ENCODE measurements at places on chromosomes 7 and 10. TPM values are rescaled to one million over a fixed set of nuclear protein-coding genes. Genes with fewer than 3 reads are reported as not detected.

The PNPLA8 gene
- 30.5 TPM for total RNA-seq

The COBL gene
- 23.8 TPM for total RNA-seq

- DNase-seq, result no peak
These were observed 99.6 kb downstream of the STRA8 start for GRCh38 chr7:135333200-135333599.

DNA sequence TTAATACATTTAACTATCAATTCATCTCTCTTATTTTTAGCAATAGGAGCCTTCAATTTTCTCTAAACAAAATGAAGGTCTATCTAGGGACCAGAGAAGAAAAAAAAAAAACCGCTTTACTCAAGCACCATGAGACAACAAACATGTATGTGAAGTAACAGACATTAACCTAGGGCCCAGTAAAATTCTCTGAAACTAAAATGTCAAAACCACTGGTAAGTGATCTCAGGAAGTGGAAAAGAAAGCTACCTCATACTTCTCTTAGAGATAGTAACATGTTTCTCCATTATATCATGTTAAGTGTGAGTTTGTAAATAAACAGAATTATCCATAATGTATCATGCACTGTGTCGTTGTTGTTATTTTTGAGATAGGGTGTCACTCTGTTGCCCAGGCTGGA is 35.4 kb upstream of the PTER start:
- DNase-seq, result no peak

- DNase-seq, result no peak
These were observed 34.2 kb upstream of the ADRB1 start for GRCh38 chr10:114009281-114009996.

- DNase-seq, result no peak
These were observed 26.2 kb upstream of the CUBN start for GRCh38 chr10:17155826-17156225.

DNA sequence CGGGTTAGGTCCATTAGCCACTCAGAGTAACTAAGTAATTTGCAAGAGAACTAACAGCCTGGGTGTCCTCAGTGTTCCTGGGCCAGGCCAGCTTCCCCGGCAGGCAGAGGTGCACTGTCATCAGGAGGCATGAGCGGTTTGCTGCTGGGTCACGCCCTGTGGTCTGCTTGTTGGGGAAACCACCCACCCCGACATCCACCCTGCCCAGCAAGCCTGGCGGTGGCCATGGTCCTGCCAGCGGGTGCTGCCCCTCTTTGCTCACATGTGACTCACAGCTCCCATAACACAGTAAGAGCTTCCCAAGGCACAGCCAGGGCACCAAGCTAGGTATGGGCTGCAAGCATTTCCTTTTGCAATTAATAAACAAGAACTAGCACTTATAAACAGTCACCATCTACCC is 75.9 kb downstream of the RGS10 start:
- no peak for DNase-seq

DNA sequence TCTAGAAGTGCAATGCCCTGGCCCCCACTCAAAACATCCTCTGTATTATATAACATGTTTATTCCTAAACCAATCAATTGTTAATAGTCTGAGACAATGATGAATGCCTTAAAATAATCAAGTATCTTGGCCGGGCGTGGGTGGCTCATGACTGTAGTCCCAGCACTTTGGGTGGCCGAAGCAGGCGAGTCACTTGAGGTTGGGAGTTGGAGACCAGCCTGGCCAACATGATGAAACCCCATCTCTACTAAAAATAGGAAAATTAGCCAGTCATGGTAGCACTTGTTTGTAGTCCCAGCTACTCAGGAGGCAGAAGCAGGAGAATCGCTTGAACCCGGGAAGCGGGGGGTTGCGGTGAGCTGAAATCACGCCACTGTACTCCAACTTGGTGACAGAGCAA is 29.4 kb upstream of the CACNA2D1 start:
- DNase-seq, result no peak

Data from NCI-H460 (cell line).